D341Med (cell line): ENCODE measurements at places on chromosomes 4 and X.

GRCh38 chrX:133921764-133922389 is 63.5 kb downstream of the GPC3 start:
- peak; percentile 60 for DNase-seq

DNA sequence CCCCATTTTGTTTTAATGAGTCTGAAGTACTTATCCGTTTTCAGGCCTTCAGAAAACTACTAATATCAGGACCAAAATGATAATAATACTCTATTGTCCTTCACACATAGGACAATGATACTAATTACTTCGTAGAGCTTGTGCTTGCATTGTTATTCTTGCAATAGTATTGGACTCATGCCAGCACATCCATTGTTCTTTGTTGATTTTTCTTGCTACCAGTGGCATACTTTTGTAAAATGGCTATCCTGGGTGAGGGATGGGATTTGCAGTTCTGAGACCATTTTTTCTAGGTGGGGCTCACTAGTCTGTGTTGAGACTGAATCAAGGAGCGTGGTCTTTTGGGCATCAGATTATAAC is 195.3 kb downstream of the MAML3 start:
- DNase-seq, result no peak

DNA sequence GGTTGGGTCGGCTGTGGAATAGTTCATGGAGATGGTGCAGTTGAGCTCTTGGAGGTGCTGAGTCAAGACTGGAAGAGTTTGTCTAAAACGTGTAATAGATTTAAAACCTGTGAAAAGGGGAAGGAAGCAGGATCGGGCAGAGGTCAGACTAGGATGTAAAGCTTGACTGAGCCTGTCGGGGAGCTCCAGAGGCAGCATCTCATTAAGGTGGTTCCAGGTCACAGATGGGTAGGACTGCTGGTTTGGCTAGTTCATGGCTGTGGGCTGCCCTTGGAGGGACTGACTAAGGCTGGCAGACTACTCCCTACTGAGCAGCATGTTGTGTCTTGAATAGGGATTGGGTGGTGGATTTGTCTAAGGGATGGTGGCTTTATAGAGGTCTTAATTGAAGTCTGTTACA is 28.4 kb upstream of the WDR1 start:
- no peak for DNase-seq

DNA sequence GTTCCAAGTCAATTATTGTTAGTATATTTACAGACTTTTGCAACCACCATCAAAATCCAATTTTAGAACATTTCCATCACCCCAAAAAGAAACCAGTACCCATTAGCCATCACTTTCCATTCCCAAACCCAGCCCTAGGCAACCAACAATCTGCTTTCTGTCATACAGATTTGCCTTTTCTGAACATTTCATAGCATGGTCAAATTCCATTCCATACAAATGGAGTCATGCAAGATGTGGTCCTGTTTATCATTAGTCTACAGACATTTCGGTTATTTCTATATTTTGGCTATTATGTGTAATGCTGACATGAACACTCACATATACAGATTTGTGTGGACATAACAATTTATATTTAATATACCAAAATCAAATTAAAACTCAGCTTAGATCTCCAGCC is 508.7 kb downstream of the ZNF674 start:
- no peak for DNase-seq

GRCh38 chr4:158527516-158527915 is 5.8 kb downstream of the RXFP1 start:
- DNase-seq, result no peak

DNA sequence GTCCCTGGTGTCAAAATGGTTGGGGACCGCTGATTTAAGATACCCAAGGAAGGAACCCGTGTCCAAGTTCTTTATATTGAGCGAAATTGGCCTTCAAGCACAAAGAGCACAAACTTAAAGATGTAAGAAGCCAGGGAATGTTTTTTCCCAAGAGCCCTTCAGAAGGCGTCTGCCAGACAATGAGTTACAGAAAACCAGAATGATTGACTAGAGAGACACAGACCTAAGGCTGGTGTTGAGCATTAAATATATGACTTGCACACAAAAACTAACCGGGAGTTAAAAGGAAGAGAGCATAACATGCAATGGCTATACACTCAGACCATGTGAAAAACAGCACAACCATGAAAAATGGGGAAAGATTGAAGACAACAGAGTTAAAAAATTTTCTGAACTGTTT is 157.5 kb upstream of the FAM9B start:
- no peak for DNase-seq

DNA sequence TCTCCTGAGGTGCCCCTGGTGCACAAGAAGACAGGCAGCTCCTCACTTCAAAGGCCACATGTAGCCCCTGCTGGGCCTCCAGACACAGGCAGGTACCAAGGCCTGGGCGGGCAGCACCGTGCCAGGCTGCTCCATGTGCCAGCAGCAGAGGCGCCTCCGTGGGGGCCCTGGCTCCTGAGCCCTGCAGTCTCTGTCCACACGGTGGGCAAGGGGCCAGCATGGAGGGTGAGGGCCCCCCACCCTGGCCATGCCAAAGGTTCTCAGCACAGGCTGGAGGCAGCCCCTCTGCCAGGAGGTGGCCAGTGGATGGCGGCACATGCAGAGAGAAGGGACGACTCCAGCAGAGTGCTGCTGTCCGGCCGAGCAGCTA is 72.6 kb downstream of the FAM53A start:
- no peak for DNase-seq

DNA sequence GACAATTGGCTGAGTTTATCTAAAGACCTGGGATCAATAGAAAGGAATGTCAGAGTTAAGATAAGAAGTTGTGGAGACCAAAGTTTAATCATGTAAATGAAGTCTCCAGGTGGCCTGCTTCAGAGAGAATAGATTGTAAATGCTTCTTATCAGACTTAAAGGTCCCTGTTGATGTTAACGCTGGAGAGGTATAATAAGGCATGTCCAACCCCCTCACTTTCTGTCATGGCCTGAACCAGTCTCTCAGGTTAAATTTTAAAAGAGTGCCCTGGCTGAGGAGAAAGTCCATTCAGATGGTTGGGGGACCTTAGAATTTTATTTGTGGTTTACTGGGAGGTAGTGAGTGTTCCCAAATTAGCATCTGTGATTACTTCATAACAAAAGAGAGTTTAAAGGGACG is 86.7 kb downstream of the AKAP4 start:
- DNase-seq, result no peak
